ENCODE measurements at places on chromosomes 1 and 21. TPM values are rescaled to one million over a fixed set of nuclear protein-coding genes. Genes with fewer than 3 reads are reported as not detected.

- DNase-seq: no peak
Measured at GRCh38 chr1:178155481-178156255, 61.8 kb downstream of the RASAL2 start.

- no peak for DNase-seq
Measured at GRCh38 chr1:33047839-33048305, 11.2 kb upstream of the AK2 start.

- DNase-seq: no peak
Measured at GRCh38 chr1:43541721-43542401, 11.2 kb downstream of the PTPRF start.

- no peak for DNase-seq
Measured at GRCh38 chr1:7954683-7955082, 6.8 kb upstream of the PARK7 start.

- no peak for DNase-seq
Measured at GRCh38 chr1:246178717-246179311, 328.3 kb downstream of the SMYD3 start.

GRCh38 chr1:234670967-234671626 is 61.1 kb upstream of the IRF2BP2 start:
- DNase-seq: no peak

DNA sequence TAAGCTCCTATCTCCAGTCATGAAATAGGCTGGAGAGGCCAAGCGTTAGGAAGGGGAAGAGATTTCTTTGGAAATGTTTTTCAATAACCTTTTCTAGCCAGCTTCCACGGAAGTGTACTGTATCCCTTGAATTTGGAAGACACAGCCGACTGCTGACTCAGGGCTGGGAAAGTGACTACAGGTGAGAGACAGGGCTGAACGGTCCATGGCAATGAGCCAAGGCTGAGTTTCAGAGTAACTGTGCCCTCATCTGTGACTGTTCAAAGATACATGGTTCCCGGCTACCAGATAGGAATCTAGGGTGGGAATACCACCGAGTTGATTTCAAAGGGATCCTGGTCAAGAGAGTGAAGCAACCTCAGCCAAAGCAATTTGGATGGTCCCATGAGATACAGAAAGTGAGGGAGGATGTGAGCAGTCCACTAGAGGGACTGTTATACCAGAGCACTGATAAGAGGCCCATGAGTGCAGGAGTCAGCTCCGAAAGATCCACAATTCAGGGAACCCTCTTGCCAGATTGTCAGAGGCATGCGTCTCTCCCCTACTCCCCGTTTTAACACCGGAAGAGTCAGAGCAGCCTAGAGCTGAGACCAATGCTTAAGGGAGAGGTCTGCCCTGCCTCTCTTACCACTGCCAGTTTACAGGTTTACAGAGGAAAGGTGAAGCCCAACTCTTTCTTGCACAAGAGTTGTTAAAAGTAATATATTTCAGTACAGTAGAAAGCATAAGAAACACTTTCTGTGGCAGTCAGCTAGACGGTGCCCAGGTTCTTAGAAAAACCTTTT is 3.2 kb upstream of the KRTAP19-8 start:
- no peak for DNase-seq

- DNase-seq: no peak
Measured at GRCh38 chr1:31689379-31689778, 14.4 kb downstream of the COL16A1 start.

GRCh38 chr1:215526147-215526845 is 40.8 kb upstream of the KCTD3 start:
- no peak for DNase-seq

DNA sequence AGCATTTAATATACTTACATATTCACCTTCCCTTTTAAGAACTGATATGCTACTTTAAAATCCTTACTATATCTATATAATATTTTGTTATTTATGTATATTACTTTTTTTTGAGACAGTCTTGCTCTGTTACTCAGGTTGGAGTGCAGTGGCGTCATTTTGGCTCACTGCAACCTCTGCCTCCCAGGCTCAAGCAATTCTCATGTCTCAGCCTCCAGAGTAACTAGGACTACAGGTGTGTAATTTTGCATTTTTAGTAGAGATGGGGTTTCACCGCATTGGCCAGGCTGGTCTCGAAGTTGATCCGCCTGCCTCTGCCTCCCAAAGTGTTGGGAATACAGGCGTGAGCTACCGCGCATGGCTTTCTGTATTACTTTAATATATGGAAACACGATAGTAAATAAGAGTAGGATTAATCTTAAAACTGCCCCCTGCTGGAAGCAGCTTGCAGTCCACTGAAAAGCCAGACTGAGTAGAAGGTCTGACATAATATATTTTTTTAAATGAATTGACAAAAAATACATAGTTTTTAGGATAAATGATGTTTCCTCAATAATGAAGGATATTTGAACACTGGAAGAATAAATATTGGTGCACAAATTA is 24.4 kb downstream of the RCAN3 start:
- peak; percentile 17 for DNase-seq

DNA sequence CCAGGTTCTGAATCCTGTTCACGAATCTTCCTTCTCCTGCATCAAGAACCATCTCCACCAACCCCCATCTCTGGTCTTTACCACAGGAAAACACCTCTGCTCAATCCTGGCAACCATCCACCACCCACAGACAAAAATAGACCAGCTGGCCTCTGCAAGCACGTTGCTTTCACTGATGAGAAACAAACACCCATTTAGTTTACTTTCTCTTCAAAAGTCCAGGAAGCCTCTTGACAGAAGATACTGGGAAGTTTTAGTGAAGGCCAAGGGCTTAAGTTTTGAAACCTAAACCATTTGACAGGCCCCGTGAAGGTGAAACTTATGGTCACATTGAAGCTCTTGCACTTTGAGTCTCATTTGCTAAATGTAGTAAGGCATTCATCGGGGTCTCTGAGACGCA is 122.6 kb upstream of the PPP2R5A start:
- DNase-seq: peak; percentile 53

Gene RASAL2
- not detected for polyA plus RNA-seq

Gene COL8A2
- not detected for polyA plus RNA-seq

Gene RAD54L
- not detected for polyA plus RNA-seq

Gene MTARC2
- 2.3 TPM for polyA plus RNA-seq
